ENCODE measurements at places on chromosomes 11 and 22. TPM values are rescaled to one million over a fixed set of nuclear protein-coding genes. Genes with fewer than 3 reads are reported as not detected.

Gene MRPL16
- total RNA-seq, result 25.1 TPM

Gene SLC5A4
- total RNA-seq, result 1.3 TPM

DNA sequence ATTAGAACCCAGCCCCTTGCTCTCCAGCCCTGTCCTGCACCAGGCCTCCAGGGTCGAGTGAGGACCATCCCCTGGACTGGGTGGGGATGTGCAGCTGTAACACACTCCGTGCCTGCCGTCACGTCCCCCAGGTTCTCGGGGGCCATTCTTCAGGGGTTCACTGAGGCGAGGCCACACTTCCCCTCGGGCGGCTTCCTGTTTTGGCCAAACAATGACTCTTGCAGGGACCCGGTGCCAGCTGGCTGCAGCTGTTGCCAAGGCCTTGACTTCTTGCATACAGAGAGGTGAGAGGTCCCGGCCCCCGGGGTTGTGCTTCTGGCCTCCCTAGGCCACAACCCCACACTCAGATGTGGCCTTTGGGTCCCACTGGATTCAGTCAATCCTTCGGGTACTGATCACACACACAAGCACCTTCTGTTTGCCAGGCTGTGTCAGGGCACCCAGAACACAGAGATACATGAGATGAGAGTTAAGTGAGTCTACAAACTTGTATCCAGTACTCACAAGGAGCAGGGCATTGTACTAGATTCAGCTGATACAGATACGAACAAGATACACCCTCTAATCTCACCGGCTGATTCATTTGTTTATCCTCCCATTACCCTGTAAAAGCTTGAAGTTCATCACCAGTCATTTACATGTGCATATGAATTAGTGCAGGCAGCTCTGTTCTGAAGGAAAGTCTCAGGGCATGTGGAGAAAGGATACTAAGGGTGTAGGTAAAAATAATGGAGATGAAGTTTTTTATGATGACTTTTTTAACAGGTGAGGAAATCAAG lies 32.9 kb downstream of the LRRC32 start:
- peak; percentile 41 for DNase-seq

DNA sequence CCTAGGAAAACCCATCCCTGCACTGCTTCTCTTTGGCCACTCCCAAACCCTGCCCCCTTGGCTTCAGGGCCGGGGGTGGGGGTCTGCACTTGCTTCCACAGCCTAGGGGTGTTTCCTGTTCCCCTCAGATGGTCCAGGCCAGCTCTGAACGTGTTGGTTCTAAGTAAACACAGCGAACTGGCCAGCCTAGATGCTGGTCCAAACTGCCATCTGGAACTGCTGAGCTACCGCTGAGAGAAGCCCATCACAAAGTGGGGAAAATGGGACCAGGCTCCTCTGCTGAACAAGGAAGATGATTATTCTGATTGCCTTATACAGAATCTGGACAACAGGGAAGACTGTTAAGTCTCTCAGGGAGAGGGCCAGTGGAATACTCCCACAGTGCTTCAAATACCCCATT lies 23.5 kb upstream of the YPEL1 start:
- DNase-seq, result no peak

DNA sequence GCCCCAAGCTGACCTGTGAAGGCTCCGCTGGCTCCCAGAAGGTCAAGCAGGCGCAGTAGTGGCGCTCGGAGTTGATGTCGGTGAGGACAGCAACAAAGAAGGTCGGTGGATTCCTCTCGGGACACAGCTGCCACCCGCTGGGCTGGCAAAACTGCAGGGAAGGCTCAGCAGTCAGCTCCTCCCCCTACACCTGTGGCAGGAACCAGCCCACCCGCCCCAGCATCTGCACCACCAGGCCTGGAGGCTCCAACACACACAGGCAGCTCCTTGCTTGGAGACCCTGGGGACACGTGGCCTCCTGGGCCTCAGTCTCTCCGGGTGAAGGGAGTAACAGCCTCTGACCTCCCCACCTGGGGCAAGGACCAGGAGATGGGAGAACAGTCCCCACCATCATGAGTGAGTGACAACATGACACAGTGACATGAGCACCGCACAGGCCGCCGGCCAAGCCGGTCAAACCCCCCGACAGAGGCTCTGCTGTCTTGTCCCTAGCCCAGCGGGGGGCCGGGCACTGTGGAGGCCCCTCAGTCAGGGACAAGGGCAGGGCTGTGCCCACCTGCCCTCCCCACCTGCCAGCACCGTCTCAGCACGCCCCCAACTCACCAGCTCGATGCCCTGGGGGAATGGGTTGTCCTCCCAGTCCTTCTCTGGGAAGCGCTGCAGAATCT lies 6.9 kb downstream of the SBF1 start:
- DNase-seq, result no peak

- no peak for DNase-seq
These were observed 74.0 kb upstream of the SEPTIN5 start for GRCh38 chr22:19640306-19640705.

- DNase-seq, result no peak
These were observed 12.7 kb upstream of the EMID1 start for GRCh38 chr22:29193021-29193420.

DNA sequence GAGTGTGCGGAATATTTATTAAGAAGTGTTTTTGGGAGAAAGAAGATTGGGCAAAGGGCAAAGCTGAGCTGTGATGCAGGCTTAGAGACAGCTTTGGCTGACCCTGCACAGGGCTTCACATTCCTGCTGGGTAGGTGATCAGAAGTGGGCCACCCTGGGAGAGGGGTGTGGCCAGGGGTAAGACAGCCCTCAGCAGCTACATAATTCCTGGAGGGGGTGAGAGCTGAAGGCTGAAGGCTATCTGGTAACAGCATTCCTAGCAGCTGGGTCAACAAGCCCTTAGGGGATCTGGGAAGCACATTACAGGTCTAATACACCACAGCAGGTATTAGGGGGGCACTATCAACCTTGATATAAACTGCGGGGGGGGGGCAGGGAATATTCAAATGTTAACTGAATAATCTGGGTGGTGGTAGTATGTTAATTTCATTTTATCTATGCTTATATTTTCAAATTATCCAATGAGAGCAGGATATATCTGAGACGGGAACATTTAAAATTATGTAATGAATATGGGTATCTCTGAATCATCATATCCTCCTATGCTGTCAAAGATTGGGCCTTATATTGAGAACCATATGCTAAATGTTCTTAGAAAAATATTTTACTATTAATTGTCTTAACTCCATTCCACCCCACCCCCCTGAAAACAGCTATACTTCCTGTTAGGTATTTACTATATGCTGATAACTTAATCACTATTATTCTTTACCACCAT lies 5.9 kb downstream of the OOSP1 start:
- DNase-seq, result no peak

Gene AMPD3
- total RNA-seq, result 6.7 TPM

DNA sequence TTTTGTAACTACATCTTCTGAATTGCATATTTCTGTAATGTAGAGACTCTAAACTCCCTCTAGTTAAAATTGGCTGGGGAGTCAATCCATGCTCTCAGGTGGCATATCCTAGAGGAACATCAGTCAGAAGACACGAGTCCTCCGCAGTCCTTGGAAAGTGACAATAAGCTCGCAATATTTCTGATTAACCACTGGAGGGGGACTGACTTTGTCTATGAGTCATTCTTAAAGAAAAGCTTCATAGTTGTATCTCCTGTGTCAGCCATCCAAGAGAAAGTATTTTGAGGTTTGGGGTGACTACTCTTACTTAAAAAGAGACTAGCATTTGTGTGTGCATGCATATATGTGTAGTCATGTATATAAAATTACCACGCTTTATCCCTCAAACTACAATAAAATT lies 60.2 kb downstream of the SLN start:
- no peak for DNase-seq

Gene FOLR2
- 4.8 TPM for total RNA-seq

Gene TMEM225
- not detected for total RNA-seq

DNA sequence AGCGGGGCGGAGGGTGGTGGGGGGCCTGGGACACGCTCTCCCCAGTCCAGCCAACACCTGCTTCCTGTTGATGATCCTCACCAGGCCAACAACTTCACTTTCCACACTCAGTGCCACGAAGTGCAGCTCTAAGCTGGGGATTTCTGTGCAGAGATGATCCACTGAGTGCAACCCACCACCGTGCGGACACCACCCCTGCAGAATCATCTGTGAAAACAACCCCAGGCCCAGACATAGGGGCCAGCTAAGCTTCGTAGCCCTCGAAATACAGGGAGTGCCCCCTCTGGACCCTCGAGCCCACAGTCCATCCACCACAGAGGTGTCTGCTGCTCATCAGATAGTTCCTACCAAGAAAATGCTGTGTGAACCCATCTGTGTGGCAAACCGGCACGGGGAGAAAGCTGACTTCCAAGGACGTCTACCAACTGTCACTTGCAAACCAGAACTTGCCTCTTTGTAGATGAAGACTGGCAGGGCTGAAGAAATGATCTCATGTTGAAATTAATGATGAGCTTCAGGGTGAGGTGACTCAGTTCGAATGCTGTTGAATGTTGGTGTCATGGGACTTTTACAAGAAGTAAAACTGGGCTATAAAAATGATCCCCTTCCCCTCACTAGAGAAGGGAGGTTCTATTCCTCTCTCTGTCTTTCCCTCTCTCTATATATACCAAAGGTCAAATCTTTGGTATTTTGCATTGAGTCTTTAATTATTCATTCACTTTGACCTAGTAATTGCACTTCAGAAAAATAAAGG lies 73.4 kb downstream of the MYEOV start:
- peak; percentile 39 for DNase-seq

All from upper lobe of left lung (tissue), 6 donors.